Cerebellar cortex (tissue), 1 donor: ENCODE measurements at places on chromosomes 6 and 20.

GRCh38 chr6:163679753-163680152, 265.2 kb downstream of the QKI start:
- no peak for DNase-seq

DNA sequence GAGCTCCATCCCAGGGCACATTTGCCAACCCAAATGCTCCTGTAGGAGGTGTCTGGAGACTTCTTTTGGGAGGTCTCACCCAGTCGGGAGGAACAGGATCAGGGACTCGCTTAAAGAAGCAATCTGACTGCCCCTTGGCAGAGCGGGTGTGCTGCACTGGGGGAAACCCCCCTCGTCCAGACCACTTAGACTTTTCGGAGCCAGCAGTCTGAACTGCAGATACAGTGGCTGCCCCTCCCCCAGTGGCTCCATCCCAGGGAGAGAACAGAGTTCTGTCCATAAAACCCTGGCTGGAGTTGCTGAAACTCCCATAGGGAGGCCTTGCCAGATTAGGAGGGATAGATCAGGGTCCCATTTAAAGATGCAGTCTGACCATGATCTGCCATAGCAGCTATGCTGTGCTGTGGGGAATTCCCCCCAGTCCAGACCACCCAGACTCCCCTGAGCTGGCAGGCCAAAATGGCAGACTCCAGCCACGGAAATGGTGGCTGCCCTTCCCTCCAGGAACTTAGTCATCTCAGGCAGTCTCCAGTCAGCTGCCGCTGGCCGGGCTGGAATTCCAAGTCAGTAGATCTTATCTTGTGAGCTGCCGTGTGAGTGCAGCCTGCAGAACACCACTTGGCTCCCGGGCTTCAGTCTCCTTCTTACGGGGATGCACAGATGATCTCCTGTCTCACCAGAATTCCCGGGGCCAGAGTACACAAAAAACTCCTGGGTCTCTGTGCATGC, 278.1 kb upstream of the SASH1 start:
- DNase-seq, result no peak

DNA sequence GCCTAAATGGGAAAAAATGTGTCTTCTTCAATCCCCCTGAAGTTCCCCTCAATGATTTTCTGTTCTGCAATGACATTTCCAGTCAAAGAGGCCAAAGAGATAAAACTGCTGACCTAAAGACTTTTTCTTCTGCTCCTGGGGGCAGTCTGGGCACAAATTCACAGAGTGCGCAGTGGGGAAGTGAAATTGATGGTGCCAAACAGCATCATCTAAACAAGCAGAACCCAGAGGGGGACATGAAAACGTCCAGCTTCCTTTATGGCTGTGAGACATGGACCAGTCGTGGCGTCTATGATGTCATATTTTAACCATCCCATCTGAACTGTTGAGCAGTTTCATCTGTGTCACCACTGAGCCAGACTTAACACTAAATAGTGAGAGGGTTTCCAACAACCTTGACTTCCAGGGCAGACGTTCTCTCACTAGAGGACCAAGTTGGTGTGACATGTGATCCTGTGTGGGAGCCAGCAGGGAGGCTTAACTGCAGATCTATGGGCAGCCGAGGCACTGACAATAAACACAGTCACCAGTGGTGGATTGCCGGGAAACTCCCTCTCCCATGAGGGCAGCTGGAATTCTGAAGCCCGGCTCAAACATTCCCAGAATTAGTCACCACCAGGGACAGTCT, 12.4 kb downstream of the SCML4 start:
- no peak for DNase-seq

DNA sequence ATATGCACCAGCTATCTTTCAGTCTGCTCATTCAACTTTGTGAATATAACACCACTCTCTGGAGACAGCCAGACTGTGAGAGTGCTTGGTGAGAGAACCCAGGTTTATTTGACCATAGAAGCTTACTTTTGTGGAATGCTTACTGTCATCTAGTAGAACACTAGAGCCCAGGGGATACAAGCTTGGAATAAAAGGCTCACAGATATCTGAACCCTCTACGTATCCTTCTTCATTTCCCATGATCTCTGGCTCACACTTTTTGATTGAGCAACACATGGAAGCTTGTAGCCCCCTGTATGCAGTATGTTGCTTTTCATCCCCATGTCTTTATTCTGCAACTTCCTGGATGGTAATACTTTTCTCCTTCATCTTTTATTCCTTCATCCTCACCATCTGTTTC, 835.3 kb upstream of the CITED2 start:
- no peak for DNase-seq

DNA sequence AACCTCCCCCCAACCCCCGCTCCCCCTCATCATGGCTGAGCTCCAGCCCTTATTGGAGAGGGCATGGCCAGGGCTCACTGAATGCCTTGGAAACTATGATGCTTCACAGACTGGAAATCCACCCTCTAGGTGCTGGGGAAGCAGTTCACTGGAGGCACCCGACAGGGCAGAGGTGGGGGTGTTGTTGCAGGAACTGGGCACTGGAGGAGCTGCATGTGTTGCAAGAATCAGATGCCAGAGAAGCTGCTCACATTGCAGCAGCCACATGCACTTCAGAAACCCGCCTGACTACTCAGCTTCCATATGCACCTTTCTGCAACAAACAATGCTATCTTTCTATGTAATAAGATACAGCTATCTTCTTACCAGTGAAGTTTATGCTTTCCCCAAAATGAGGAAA, 7.9 kb upstream of the TBPL1 start:
- no peak for DNase-seq

DNA sequence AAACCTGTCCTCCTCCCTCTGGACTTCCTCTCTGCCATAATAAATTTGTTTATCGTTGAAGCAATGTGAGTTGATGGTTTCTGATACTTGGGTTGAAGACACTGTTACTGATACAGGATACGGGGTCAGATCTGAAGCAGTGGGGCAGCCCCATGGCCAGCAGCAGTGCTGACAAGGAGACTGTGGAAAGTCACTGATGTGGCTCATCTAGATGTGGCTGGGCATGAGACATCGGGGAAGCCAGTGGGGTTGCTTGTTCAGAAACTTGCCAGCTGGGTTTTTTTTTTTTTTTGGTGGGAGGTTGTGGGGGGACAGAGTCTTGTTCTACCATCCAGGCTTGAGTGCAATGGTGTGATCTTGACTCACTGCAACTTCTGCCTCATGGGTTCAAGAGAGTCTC, 2.6 kb upstream of the BPI start:
- no peak for DNase-seq

DNA sequence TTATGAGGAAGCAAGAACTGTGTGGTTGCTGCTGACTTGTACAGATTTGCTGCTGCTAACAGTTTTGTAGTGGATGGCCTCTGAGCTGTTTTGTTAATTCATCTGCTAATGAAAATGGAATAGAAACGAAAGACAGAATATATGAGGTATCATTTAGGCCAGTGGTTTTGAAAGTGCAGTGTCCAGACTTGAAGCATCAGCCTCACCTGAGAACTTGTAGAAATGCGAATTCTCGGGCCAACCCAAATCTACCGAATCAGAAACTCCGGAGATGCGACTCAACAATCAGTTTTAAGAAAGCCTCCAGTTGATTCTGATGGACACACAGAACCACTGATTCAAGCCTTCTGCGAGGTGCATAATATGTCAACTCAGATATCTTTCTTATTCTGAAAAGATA, 62.5 kb downstream of the CAP2 start:
- DNase-seq, result no peak

- no peak for DNase-seq
Measured at GRCh38 chr6:73394577-73395354, at the start of gene DDX43. Gene DDX43, plus strand, starts transcription at chr6:73394828. Its CDS starts 78 bp downstream, at chr6:73394906.
